Lower lobe of right lung (tissue), 2 donors: ENCODE measurements at places on chromosomes 11 and 22.

DNA sequence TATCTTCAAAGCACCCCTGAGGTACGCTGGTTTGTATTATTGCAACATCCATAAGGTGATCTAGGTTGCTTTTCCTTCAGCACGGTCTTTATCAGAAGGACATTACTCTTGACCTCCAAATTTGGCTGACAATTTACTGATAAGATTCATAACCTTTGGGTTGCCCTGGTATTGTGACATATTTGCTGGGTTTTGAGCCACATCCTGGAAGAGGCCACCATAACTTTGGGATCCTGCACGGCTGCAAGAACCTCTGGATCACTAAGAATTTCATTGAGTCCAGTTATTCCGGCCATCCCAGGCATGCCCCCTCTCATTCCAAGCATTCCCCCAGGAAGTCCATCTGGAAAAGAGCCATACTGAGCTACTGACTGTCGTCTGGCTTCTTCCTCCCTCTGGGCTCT is 6.5 kb upstream of the PLET1 start:
- H3K4me3 ChIP-seq, result no peak overlapping the region
- H3K27ac ChIP-seq, result no peak overlapping the region
- no peaks in the 10 kb centered on the region for H3K4me1 ChIP-seq
- DNase-seq, result no peak
- no peaks in the 10 kb centered on the region for H3K36me3 ChIP-seq

- H3K27ac ChIP-seq, result no peak overlapping the region
- no peak overlapping the region for H3K4me3 ChIP-seq
- no peaks in the 10 kb centered on the region for H3K4me1 ChIP-seq
- no peaks in the 10 kb centered on the region for H3K27me3 ChIP-seq
- no peaks in the 10 kb centered on the region for H3K36me3 ChIP-seq
These were observed 73.7 kb upstream of the KIRREL3 start for GRCh38 chr11:127074151-127074761.

DNA sequence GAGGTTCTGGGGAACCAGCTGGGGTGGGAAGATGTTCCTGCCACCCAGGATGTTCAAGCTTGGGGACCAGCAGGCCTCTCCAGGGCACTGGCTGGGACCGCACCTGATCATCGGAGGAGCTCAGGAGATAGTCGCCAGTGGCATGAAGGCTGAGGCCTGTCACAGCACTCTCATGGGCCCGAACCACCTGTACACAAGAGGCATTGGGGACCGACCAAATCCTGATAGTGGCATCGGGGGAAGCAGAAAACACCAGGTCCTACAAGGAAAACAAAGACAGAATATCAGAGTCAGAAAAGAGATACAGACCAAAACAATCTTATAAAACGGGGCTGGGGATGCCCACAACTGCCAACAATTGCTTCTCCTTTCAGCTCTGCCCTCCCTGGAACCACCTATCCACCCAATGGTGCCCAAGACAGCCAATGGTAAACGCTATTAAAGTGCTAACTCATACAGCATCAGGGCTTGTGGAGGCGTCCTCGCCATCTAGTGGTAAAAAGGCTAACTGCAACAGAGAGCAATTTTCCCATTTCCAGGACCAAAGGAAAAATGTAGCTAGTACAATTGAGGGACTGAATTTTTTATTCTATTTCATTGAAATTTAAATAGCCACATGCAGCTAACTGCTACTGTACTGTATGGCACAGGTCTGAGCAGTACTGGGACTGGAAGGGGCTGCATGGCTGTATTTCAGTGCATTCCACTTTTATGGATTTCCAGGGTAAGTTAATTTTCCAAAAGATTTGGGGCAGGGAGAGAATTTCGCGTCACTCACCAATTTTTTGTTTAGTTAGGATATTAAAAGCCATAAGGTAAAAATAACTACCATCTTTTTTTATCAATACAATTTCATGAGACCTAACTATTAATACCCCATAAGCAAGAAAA is 7.1 kb downstream of the PRPF19 start:
- no peak for DNase-seq
- no peak overlapping the region for H3K4me3 ChIP-seq
- no peak overlapping the region for H3K27ac ChIP-seq

GRCh38 chr11:59810911-59811259 is 307 bp upstream of the MRPL16 start:
- H3K4me1 ChIP-seq, result peaks cover 17% of the 10 kb centered on the region
- peaks cover 32% of the 10 kb centered on the region for H3K36me3 ChIP-seq
- H3K27ac ChIP-seq, result peak overlapping the region; percentile 90
- DNase-seq, result no peak
- peak overlapping the region; percentile 96 for H3K4me3 ChIP-seq
- H3K27me3 ChIP-seq, result no peaks in the 10 kb centered on the region

GRCh38 chr22:38270091-38270992 is 2.5 kb downstream of the TMEM184B start:
- DNase-seq, result no peak
- H3K4me1 ChIP-seq, result peaks cover 50% of the 10 kb centered on the region

DNA sequence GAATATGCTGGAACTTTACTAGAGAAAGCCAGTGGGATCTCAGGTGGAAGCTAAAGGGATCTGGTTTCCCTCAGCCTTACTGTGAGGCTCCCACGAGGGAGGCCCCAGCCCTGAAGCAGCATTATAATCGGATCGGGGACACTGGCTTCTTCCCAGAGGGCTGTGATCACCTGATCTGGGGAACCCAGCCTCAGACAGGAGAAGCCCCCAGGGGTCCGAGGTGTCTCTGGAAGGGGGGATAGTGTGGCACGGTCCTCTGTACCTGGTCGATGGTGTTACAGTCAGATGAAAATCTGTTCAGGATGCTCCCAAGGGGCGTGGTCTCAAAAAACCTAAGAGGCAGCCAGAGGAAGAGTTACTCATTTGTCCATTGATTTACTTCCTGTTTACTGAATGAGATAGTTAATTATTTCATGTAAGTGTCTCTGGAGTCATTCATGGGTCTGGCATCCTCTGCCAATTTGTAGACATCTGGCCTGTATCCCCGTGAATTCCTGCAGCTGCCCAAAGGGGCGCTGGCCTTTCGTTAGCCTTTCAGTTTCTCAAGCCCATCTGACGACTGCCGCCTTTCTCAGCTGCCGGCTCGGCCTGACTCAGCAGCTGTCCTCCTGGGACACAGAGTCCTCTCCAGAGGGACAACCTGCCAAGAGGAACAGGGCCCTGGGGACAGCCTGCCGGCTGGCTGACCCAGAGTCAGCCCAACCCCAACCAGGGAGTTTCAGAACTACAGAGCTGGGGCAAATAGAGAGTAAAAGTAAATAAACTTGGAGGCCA is 17.0 kb upstream of the KCNJ11 start:
- peaks cover 22% of the 10 kb centered on the region for H3K4me1 ChIP-seq
- H3K36me3 ChIP-seq, result no peaks in the 10 kb centered on the region
- DNase-seq, result peak; percentile 81

DNA sequence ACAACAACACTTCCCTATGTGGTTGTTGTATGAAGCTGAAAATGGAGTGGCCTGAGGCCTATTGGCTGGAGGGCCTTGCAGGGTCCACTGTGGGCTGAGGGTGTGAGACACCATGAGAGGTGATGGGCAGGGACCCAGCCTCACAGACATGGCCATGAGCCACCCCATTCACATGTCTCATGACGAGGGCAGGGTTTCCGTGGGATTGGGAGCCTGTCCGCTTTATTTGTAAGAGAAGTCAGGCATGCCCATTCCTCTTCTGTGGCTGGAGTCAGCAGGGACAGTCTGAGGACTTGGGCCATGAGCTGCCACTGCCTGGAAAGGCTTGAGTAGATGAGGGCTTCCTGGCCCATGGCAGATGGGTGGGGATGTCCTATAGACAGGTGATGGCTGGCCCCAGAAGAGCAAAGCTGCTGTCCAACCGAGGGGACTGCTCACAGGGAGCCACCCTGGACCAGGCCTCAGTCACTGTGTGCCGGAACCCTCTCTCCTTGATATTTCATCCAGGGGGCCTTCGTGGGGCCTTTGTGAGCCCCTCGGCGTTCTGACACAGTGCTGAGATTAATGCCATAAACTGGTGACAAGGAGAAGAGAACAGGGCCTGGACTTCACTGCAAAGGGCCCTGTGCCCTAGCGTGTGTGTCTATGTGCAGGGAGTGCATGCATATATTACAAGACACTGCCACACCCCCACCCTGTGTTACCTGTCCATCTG is 971.9 kb downstream of the BRD1 start:
- no peaks in the 10 kb centered on the region for H3K36me3 ChIP-seq
- no peak overlapping the region for H3K27ac ChIP-seq
- no peaks in the 10 kb centered on the region for H3K27me3 ChIP-seq
- no peaks in the 10 kb centered on the region for H3K4me1 ChIP-seq
- no peak overlapping the region for H3K4me3 ChIP-seq

DNA sequence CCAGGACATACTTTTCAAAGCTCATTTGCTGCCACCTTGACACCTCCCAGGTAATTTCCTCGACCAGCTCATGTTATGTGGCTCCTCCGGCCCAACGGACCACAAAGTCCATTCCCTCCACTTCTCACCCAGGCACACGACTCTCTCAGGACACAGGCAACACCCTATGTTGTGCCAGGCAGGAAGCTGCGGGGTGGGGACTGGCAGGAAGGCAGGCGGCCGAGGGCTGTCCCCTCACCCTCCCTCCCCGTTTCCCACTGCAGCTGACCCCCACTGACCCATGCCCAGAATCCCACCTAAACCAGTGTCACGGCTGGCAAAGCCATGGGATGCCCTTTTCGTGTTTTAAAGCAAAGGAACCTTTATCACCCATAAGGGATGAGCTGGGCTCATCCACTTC is 20.8 kb downstream of the CELSR1 start:
- no peak overlapping the region for H3K4me3 ChIP-seq
- no peaks in the 10 kb centered on the region for H3K36me3 ChIP-seq

DNA sequence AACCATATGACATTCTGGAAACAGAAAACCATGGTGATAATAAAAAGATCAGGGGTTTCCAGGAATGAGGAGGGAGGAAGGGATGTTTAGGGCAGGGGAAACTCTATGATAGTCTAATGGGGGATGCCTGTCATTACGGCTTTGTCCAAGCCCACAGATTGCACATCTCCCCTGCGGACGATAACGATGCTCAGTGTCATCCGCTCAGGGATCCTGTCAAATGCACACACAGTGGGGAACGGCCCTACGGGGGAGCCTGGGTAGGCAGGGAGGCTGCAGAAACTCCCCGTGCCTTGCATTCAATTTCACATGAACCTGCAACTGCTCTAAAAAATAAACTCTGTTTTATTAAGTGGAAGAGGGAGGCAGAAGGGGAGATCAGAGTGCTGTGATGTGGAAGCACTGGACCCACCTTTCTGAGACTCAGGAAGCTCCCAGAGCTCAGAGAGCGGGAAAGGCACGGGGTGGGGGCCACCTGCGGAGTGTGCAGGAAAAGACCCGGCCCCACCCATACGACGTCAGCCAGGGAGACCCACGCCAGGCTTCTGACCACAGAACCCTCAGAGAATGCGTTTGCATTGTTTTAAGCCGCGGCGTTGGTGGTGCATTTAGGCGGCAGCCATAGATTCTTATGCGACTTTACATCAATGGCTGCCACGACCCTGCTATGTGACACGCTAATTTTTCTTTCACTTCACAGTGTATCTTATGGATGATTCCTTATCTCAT is 543.5 kb downstream of the BRD1 start:
- DNase-seq, result no peak
- peaks cover 57% of the 10 kb centered on the region for H3K27me3 ChIP-seq
- no peak overlapping the region for H3K27ac ChIP-seq
- H3K4me3 ChIP-seq, result no peak overlapping the region
- H3K4me1 ChIP-seq, result no peaks in the 10 kb centered on the region
- H3K36me3 ChIP-seq, result no peaks in the 10 kb centered on the region

GRCh38 chr22:30340911-30341685 is 14.4 kb upstream of the TBC1D10A start:
- H3K27ac ChIP-seq, result no peak overlapping the region
- H3K36me3 ChIP-seq, result peaks cover 100% of the 10 kb centered on the region
- no peak for DNase-seq
- no peak overlapping the region for H3K4me3 ChIP-seq
- H3K27me3 ChIP-seq, result no peaks in the 10 kb centered on the region

DNA sequence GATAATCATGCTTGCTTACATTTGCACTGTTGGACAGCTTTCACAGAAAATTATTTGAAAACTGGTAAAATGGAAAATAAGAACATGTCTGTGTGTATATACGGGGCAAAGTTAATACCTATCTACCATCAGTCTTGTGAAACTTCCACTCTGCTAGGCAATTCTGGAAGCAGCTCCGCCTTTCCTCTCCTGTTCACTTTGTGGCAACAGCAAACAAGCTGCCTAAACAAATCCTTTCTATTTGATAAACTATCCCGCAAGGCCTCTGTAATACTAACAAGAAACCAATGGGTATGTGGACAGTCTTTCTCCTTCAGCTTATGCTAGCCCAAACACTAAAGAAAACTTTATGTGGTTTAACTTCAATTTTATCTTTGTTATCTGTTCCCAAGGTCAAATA is 39.2 kb upstream of the RAPSN start:
- H3K4me3 ChIP-seq, result no peak overlapping the region
- peak overlapping the region; percentile 44 for H3K27ac ChIP-seq
- no peaks in the 10 kb centered on the region for H3K27me3 ChIP-seq

DNA sequence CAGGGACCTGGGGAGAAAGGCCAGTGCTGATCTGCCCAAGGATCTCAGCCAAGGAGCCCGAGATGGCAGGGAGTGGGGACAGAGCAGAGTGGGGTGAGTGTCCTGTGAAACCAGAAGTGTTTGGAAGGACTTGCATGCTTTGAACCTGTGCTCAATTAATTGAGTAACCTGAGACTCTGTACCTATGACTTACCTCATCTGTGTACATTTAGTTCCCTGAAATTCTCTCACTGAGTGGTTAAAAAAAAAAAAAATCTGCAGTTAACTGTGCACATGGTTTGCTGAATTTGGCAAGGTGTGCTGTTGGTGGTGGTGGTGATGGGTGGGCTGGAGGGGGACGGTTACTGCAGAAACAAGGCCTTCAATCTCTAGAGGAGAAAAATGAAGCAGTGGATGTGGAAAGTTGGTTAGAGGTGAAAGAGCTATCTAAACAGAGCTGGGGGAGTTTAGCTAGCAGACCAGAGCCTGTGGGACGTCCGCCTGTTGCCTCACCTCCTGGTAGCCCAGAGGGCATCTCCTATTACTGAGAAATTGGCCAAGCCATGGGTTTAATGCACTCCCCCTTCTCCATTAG is 8.3 kb upstream of the SORL1-AS1 start:
- no peak overlapping the region for H3K27ac ChIP-seq
- H3K4me3 ChIP-seq, result no peak overlapping the region
- H3K27me3 ChIP-seq, result no peaks in the 10 kb centered on the region
- H3K4me1 ChIP-seq, result peaks cover 16% of the 10 kb centered on the region

DNA sequence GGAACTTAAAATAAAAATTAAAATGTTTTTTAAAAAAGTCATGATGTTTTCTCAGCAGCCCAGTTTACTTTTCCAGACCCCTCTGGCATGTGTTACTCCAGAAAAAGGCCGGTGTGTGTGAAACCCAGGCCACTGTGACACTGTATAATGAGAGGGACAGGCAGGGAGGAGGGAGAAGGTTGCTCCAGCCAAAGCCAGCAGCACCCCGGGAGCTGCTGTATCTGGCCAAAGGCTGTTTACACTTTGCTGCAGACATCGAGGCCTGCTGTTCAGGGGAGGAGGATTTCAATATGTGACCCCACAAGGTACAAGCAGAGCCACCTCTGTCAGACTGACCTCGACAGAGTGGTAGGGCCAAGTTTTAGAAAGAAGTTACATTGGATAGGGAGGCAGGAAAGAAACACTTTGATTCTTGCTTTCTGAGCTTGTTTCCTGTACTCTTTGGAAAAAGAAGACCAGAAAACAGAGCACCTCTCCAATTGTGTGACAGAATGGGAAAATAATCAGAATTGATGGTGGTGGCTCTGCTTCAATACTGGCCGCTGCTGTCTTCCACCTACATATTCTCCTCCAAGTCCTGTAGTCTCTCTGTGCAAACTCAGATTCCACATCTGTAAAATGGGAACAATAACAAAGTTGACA is 41.0 kb upstream of the CD44 start:
- no peaks in the 10 kb centered on the region for H3K27me3 ChIP-seq
- H3K4me1 ChIP-seq, result peaks cover 18% of the 10 kb centered on the region
- H3K4me3 ChIP-seq, result no peak overlapping the region
- no peaks in the 10 kb centered on the region for H3K36me3 ChIP-seq
